Naive thymus-derived CD4-positive, alpha-beta T cell (primary cell): ENCODE measurements at places on chromosomes 3 and 15. TPM values are rescaled to one million over a fixed set of nuclear protein-coding genes. Genes with fewer than 3 reads are reported as not detected.
A peak's percentile ranks its signal among the peaks of the same experiment; 100 is the strongest.

DNA sequence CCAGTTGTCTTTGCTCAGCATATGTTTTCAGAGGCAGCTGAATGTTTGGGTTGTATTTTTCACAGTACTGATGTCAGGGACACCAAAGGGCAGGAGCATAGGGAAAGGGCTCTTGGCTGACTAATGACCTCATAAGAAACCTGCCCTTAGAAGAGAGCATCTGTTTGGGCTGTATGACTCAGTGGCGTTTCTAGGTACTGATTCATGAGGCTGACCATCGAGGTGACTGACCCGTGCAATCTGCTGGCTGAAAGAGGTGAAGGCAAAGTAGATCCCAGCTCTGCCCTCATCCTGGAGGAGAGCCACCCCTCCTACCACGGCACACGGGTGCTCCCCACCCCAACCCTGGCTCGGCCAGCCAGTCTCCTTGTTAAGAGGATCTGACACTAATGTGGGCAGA, 8.3 kb downstream of the LMCD1 start:
- no peak overlapping the region for H3K27ac ChIP-seq
- H3K27me3 ChIP-seq = no peaks in the 10 kb centered on the region
- DNase-seq = no peak
- H3K36me3 ChIP-seq = no peaks in the 10 kb centered on the region
- no peak overlapping the region for H3K4me3 ChIP-seq

DNA sequence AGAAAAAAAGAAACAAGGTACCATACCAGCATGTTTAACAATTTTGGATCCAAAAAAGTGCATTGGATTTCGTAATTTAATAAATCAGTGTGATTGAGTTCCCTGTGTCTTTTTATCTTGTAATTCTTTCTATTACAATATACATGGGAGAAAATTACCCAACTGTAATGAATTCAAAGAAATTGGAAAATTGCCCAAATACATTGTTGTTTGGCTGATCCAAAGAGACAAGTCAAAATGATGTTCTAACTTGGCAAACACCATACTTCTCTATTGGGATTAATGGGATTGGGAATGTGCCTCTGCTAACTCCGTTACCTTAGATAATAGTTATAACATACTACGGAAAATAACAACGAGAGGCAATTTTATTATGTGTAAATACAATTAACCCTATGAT, 1097.1 kb downstream of the ROBO1 start:
- H3K4me1 ChIP-seq = no peaks in the 10 kb centered on the region
- DNase-seq = no peak
- no peaks in the 10 kb centered on the region for H3K27me3 ChIP-seq
- H3K36me3 ChIP-seq = no peaks in the 10 kb centered on the region
- H3K4me3 ChIP-seq = no peak overlapping the region

GRCh38 chr3:194137008-194137505, 1.1 kb downstream of the HES1 start:
- H3K27ac ChIP-seq = no peak overlapping the region
- H3K4me1 ChIP-seq = peaks cover 25% of the 10 kb centered on the region
- H3K4me3 ChIP-seq = peak overlapping the region; percentile 66
- H3K27me3 ChIP-seq = peaks cover 15% of the 10 kb centered on the region
- H3K36me3 ChIP-seq = no peaks in the 10 kb centered on the region

The TLR9 gene
- total RNA-seq = 0.27 TPM

The MOBP gene
- 0.07 TPM in 1 of 2 replicates, not detected in the other for total RNA-seq

The AADACL2 gene
- total RNA-seq = not detected

The RASL12 gene
- total RNA-seq = not detected

DNA sequence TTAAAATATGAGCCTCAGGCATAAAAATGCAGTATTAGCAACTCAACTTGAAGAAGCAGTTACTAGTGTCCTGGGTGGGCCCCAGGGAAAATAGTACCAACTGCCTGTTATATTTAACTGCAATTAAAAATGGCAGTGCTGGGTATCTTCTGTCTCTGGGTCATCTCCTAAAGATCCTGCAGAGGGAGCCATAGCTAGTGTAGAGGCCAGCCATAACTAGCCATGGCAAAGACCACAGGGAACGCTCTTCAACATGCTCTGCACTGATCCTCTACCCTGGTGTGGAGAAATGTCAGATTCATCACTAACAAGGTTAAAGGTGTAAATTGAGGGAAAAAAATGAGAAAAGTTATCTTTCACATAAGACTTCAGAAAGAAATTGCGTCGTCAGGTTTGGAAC, 181.3 kb downstream of the SNRPN start:
- no peaks in the 10 kb centered on the region for H3K36me3 ChIP-seq
- H3K4me3 ChIP-seq = no peak overlapping the region
- no peak for DNase-seq

DNA sequence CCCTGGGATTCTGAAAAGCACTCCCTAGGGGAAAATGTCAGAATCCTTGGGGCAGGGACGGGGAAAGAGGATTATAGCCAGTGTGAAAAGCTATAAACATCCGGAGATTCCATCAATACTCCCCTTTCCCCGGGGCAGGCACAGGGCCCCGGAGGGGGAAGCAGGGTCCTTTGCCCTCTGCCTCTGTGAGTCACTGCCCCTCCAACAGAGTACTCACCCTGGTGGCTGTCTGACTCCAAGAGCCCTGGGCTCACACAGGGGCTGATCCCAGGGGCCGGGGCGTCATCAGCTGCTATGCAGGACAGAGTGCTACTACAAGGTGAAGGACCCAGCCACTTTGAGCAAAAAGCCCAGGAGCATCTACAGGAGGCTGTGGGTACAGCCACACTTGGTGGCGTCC, 133.0 kb upstream of the PRR20G start:
- no peak overlapping the region for H3K27ac ChIP-seq
- H3K4me1 ChIP-seq = no peaks in the 10 kb centered on the region
- H3K27me3 ChIP-seq = no peaks in the 10 kb centered on the region
- DNase-seq = no peak
- no peak overlapping the region for H3K4me3 ChIP-seq

DNA sequence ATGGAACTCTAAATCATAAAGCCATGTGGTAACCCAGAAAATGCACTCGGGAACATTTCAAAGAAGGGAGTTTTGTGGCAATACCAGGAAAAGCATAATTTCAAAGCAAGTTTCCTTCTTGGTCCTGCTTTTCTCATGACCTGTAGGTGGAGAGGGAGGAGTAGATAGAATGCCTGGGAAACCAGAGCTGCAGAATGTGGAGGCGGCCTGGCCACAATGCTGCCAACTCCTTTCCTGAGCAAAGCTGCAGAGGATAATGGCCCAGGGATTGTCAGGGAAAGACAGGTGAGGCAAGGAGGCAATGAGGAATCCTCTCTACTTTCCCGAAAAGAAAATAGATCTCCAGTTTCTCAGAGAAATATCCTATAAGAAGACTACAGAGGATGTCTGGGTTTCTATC, 330.3 kb downstream of the FGF12 start:
- H3K27me3 ChIP-seq = no peaks in the 10 kb centered on the region
- H3K4me1 ChIP-seq = no peaks in the 10 kb centered on the region
- no peaks in the 10 kb centered on the region for H3K36me3 ChIP-seq
- H3K27ac ChIP-seq = no peak overlapping the region

DNA sequence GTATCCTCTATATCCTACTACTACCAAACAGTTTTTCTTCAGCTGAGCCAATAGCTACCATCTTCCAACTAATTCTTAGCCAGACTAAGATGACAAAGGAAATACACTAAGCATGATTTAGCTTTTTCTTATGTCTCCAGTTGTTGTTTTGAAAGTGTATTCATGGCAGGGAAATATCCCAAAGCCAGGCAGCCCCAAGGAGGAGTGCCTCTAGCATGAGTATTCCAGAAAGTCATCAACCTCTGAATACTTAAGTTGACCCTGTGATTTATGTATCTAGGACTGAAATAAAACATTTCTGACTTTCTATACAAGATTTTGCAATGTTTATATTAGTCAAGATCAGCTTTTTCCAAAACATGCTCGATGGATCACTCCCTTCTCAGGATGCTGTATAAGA, 449.1 kb downstream of the IL5RA start:
- no peaks in the 10 kb centered on the region for H3K36me3 ChIP-seq
- no peaks in the 10 kb centered on the region for H3K27me3 ChIP-seq
- H3K27ac ChIP-seq = no peak overlapping the region
- H3K4me3 ChIP-seq = no peak overlapping the region
- no peaks in the 10 kb centered on the region for H3K4me1 ChIP-seq
- DNase-seq = no peak

DNA sequence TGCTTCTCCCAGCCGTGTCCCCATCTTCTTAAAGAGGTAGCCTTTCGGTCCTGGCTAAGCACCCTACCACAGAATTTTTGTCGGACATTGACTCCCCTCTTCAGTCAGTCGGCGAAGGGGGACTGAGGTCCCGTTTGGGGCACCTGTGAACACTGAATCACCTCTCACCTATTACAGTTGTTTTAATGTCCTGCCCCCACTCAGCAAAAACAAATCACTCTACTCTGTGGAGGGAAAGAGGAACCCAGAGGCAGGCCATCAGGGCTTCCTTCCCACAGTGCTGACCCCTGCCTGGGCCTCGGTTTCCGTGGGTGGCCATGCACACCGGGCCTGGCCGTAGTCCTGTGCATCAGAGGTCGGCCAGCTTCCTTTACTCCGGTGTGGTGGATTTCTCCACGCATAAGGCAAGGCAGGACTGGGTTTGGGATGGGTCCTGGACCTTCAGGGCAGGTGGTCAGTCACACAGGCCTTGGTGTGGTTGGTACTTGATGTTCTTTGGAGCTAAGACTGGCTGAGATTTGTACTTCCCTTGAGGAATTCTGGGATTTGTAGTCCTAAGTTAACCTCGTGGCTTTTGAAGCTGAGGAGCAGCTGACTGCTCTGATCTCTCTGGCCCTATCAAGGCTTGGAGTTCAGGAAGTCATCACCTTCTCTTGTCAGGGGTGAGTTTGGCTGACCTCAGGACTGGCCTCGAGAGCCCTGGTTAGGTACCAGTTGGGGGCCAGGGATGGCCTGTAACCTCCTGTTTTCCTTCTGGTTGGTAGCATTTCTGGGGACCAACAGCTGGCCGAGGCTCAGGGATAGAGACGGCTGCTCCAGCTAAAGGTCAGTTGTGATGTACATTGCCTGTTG, 627 bp upstream of the FAM131A start:
- DNase-seq = no peak
- H3K27me3 ChIP-seq = no peaks in the 10 kb centered on the region
- H3K4me3 ChIP-seq = peak overlapping the region; percentile 66
- peak overlapping the region; percentile 96 for H3K27ac ChIP-seq

- no peaks in the 10 kb centered on the region for H3K4me1 ChIP-seq
- H3K4me3 ChIP-seq = no peak overlapping the region
Measured at GRCh38 chr3:108403198-108403597, 106.8 kb downstream of the HHLA2 start.

- H3K36me3 ChIP-seq = no peaks in the 10 kb centered on the region
- no peak overlapping the region for H3K27ac ChIP-seq
- DNase-seq = no peak
- no peak overlapping the region for H3K4me3 ChIP-seq
Measured at GRCh38 chr3:102195198-102195948, 239.4 kb upstream of the ZPLD1 start.
